WTC11 (cell line): ENCODE measurements at places on chromosomes 5 and 9. TPM values are rescaled to one million over a fixed set of nuclear protein-coding genes. Genes with fewer than 3 reads are reported as not detected.
A peak's percentile ranks its signal among the peaks of the same experiment; 100 is the strongest.

DNA sequence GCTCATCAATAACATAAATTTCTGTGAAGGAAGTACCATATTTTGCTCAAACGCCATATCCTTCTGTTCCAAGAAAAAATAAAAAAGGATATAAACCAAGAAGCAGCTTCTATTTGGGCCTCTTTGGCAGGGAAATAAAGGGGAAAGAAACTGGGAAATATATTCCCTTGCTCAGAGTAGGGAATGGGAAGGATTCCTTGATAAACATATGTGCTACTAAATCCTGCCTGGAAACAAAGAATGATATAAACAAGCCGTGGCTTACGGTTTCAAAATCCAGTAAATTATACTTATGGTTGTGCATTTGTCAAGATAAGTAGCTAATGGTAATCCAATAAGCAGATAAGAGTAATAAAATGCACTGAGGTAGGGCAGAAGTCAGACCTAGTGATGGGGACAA, 481.6 kb downstream of the NTRK2 start:
- H3K27me3 ChIP-seq, result no peaks in the 10 kb centered on the region
- no peak for DNase-seq
- H3K36me3 ChIP-seq, result no peaks in the 10 kb centered on the region
- no peak overlapping the region for H3K4me3 ChIP-seq
- peaks cover 5% of the 10 kb centered on the region for H3K4me1 ChIP-seq
- H3K27ac ChIP-seq, result no peak overlapping the region

DNA sequence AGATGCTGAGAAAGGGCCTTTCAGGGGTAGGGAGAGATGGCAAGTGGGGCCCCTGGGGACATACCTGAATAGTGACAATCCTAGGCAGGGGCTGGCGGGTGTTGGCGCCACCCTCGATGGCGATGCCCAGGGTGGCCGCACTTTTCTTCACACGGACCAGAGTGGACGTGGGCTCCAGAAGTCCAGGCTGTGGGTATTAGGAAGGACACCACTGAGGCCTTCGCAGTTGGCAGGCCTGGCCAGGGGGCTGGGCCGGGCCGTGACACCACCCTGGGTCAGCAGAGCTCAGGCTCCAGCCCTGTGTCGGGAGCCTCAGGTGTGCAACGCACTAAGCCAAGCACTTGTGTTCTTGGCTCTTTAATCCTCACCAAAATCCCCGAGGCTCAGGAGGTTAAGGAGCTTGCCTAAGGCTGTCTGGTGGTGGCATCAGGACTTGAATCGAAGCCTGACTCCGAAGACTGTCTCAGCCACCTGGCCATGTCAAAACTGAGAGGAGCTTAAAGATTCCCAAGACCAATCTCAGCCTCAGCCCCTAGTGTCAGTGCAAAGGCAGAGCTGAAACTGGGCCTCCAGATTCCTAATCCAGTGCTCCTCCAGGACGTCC, 15.5 kb upstream of the AKNA start:
- peaks cover 12% of the 10 kb centered on the region for H3K4me1 ChIP-seq
- no peak for DNase-seq
- no peak overlapping the region for H3K4me3 ChIP-seq
- H3K27me3 ChIP-seq, result no peaks in the 10 kb centered on the region
- H3K27ac ChIP-seq, result no peak overlapping the region

GRCh38 chr9:120970244-120970643, 43.6 kb upstream of the TRAF1 start:
- H3K27ac ChIP-seq, result no peak overlapping the region
- H3K4me1 ChIP-seq, result peaks cover 20% of the 10 kb centered on the region
- H3K4me3 ChIP-seq, result no peak overlapping the region
- H3K27me3 ChIP-seq, result no peaks in the 10 kb centered on the region

- DNase-seq, result no peak
- peak overlapping the region; percentile 0; the same call in 1 of the 2 replicates for H3K27ac ChIP-seq
- peaks cover 3% of the 10 kb centered on the region; the same call in 1 of the 2 replicates for H3K36me3 ChIP-seq
- H3K4me3 ChIP-seq, result no peak overlapping the region
Measured at GRCh38 chr5:427415-428087, 15.4 kb upstream of the EXOC3 start.

DNA sequence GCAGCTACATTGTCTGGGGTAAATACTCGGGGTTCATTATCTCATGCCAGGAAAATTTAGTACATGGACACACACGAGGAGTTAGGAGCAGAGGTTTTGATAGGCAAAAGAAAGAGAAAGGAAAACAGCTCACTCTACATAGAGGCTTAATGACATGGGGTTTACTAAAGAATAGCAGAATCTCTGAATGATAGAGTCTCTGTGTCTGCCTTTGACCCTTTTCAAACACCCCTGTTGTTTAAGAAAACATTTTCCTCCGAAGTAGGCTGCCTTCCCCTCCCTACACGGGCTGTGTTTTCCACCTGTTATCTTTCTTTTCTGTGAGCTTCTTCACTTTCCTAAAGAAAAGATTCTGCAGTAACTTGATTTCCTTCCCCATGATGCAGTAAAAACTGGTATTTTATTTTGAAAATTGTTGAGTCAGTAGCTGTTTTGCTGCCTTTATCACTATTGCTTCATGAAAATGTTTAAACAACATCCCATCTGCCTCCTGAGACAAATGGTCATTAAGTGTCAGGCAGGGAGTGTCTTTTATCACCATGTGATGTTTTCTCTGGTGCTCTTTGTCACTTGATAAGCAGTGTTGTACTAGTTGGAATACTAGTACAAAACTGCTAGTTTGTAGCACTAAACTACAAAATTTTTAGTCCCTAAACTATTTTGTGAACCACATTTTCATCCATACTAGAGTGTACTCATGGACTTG, 76.6 kb downstream of the PPIC start:
- DNase-seq, result no peak
- peaks cover 6% of the 10 kb centered on the region; the same call in 1 of the 2 replicates for H3K36me3 ChIP-seq
- peak overlapping the region; percentile 36; the same call in 1 of the 2 replicates for H3K27ac ChIP-seq
- no peak overlapping the region for H3K4me3 ChIP-seq

- peaks cover 7% of the 10 kb centered on the region for H3K36me3 ChIP-seq
- peaks cover 6% of the 10 kb centered on the region for H3K4me1 ChIP-seq
- H3K27me3 ChIP-seq, result peaks cover 35% of the 10 kb centered on the region
- DNase-seq, result no peak
Measured at GRCh38 chr5:173202266-173202875, 32.6 kb downstream of the NKX2-5 start.

The CTXN3 gene
- not detected in 3 replicates for total RNA-seq

The SLC34A1 gene
- not detected in 3 replicates for total RNA-seq

The CCL27 gene
- 0.68 to 1.0 TPM (median 0.89 TPM) in 3 replicates for total RNA-seq
